ENCODE measurements at places on chromosomes 11 and 22.

- no peak for DNase-seq
Measured at GRCh38 chr11:8584511-8584910, 9.5 kb downstream of the STK33 start.

DNA sequence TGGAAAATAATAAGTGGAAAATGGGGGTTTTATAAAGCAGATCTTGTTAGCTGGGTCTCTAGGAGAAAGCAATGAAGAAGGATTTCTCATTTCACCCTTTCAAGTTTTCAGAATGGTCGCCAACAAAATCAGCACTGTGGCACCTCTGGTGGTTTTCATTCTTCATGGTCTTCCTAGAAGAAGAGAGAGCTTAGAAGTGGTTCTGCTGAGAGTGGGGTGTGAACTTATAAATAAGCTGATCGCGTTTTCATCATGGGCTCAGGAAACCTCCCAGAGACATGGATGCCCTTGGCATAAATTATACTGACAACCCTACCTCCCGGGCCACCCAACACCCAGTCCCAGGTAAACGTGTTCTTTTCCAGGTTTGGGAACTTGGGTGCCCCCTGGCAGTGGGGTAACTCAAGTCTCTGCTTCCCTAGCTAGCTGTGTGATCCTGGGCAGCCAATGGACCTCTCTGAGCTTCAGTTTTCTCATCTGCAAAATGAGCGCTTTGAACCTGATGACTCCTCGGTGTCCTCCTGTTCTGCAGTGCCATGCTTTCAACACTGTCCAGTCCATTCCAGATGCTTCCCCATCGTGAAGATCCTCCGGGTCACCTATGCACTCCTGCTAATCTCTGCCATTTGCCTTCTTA, 72.6 kb upstream of the GRAMD1B start:
- peak; percentile 50 for DNase-seq

DNA sequence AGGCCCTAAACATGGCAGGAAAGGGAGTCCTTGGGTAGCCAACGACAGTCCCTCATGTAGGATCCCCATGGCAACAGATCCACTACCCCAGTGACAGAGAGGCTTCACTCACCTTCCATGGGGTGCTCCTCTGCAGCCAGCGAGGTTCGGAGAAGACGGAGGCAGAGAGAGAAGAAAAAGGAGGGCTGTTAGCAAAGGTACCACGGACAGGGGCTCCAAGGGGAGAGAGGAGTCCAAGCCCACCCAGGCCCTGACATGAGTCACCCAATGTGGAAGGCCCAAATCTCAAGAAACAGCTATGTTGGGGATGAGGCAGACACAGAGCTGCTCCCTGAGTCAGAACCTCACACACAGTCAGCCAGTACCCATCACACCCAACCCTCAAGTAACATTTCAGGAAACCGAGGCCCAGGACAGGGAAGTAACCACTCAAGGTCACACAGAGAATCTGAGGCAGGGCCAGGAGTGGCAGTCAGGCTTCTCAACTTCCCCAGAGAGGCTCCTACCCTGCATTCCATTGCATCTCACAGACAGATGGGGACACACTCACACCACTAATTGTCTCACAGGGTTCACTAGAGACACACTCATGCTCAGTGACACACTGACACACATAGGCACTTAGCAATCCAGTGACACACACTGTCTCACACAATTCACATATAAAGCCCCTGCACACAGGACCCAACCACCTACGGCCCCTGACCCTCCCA, 25.2 kb downstream of the NRXN2 start:
- DNase-seq, result no peak

DNA sequence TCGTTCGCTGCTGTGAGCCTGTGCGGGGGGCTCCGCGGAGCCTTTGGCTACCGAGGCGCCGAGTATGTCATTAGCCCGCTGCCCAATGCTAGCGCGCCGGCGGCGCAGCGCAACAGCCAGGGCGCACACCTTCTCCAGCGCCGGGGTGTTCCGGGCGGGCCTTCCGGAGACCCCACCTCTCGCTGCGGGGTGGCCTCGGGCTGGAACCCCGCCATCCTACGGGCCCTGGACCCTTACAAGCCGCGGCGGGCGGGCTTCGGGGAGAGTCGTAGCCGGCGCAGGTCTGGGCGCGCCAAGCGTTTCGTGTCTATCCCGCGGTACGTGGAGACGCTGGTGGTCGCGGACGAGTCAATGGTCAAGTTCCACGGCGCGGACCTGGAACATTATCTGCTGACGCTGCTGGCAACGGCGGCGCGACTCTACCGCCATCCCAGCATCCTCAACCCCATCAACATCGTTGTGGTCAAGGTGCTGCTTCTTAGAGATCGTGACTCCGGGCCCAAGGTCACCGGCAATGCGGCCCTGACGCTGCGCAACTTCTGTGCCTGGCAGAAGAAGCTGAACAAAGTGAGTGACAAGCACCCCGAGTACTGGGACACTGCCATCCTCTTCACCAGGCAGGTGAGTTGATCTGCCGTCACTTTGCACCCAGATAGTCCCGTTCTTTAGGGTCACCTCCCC, 1.0 kb downstream of the ADAMTS15 start:
- DNase-seq, result no peak

GRCh38 chr11:63564056-63564774, 1.0 kb upstream of the PLAAT2 start:
- DNase-seq, result peak; percentile 34

DNA sequence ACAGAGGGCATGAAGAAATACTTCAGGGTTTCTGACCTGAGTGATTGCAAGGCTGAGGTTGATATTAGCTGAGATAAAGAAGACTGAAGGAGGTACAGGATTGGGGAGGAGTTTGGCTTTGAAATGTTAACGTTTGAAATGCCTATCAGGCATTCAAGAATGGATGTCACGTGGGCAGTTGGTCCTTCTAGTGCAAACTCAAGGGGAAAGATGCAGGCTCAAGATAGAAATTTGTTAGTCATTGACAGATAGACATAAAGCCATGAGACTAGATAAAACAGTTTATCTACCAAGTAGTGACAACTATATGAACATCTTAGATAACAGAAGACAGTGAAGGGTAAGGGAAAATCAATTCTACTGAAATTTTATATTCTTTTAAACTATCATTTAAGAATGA, 23.1 kb downstream of the TTC17 start:
- no peak for DNase-seq

DNA sequence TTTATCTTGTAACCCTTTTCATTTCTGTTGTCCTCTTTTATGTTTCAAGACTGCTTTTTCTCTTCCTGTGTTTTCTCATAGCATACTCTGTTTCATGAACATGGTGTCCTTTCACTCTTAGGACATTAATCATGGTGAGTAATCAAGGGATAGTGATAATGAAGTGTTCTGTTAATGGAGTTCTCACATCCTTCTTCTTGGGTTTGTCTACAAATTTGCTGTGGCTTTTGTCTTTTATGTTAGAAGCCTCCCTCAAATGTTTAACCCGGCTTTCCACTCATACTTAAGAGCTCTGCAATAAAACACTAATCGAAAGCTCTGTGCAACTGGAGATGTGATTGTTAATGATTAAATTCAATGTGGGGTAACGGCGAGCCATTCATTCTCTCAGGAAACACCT, 593.6 kb downstream of the NELL1 start:
- no peak for DNase-seq

- DNase-seq, result no peak
Measured at GRCh38 chr11:46637546-46637945, 20.2 kb downstream of the ATG13 start.

DNA sequence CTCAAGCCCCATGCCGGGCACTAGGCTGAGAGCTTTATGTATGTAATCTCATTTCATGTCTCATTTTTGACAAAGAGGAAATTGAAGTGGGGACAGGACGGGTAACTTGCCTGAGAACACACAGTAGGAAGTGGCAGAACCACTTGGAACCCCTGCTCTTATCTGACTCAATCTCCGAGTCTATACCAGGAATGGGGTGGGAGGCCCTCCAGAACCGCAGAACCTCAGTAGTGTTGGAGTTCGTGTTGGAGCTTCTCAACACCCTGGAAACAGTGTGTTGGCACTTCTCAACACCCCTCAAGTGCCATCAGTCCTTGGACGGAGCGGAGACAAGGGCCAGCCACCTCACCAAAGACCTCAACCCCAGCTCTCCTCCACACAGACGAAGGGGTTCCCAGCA, 38.8 kb upstream of the POLA2 start:
- no peak for DNase-seq

DNA sequence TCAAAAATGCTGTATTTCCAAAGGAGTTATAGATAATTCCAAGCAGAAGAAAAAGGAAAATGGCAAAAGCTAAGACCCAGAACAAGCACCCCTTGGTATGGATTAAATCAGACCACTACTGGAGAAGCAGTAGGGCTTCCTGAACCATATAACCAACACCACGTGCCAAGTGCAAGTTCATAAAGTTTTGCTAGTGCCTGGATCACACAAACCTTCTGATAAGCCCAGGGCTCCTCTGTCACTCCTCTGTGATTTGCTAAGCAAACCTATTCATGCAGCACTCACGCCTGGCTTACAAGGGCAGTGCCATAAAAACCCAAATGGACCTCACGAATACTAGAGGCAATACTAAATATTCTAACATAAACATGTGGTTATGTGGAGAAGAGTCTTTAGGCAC, 13.3 kb downstream of the LARGE1 start:
- no peak for DNase-seq

GRCh38 chr11:85310479-85310878, 316.7 kb downstream of the DLG2 start:
- DNase-seq, result no peak

GRCh38 chr11:3840870-3841425, at the start of gene RHOG:
RHOG (minus strand) TSS chr11:3840959; CDS start chr11:3828138, 12,821 bp downstream.
- DNase-seq, result no peak

DNA sequence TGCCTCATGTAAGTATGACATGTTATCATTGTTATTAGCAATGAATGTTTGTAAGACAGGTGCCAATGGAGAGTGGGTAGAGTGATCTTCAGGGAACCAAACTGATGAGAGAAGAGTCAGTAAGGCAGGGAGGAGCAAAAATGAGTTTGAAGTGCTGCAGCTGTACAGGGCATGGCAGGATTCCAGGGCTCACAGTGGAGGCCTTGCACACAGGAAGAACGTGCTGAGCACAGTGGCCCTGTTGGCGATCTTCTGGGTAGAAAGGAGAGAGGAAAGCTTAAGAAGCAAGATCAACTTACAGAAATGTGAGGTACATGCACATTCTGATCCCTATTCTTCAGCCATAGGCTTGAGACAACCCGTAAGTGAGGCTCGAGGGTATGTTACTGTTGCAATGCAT, 219.3 kb upstream of the TMEM45B start:
- no peak for DNase-seq

- no peak for DNase-seq
Measured at GRCh38 chr11:17724020-17724908, 4.9 kb downstream of the MYOD1 start.

DNA sequence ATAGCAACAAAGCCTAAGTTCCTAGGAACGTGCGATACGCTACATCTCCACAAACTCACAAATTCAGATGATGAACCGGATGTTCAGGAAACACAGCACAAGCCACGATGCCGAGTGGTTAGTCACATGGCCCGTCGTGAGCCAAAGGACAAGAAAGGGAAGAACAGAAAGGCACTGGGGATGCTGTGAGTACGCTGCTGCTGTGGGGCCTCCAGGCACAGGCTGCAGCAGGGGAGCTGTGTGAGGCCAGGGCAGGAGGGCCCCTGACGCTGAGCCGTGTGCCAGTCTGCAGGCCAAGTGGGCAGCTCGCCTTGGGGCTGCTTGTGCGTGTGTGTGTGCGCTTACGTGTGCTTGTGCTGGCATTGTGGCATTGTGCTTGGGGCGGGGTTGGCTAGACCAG, 89.4 kb downstream of the CTTN start:
- no peak for DNase-seq

DNA sequence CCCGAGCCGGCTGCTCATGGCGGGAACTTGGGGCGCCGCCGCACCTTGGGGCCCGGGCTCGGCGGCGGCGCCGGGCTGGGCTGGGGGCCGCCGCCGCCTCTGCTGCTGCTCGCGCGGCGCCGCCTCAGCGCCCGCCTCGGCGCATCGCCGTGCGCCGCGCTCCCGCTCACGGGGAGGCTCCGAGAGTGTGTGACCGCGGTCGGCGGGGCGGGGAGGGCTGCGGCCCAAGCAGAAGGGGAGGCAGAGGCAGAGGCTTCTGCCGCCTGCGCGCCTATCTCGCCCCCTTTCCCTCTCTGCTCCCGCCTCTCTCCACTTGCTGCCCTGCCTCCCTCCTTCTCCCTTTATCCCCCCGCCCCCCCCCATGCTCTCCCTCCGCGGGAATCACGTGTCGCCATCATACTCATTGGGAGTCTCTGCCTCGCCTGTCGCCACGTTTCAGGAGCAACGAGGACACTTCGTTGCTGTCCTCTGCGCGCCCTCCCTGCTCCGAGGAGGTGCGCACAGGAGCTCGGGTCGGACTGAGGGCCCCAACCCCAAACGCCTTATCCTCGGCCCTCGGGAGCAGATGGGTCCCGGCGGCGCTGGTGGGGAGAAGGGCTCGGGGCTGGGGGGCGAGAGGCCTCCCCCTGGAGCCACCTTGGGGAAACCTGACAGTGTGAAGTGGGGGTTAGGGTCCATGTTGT, at the start of gene GUCY1A2:
Gene GUCY1A2, minus strand, starts transcription at position 258 of the 683 bp plus-strand sequence. CDS start 421 bp downstream, outside the sequence.
- no peak for DNase-seq

DNA sequence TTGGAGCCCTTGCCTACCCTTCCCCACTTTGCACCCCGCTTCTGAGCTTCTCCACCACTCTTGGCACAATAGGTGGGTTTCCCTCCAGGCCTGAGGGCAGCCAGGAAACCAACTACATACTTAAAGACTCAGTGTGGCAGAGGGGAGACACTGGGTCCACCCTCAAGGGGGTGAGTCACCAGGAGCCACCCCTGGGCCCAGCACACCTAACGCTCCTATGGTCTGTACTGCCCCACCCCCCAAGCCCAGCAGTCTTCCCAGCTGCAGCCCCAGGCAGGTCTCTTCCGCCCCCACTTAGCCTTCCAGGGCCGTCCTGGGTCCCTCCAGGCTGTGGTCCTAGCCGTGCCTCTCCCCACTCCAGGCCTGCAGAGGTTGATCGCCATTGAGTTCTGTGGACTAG, 3.2 kb upstream of the TMPRSS13 start:
- DNase-seq, result no peak

- DNase-seq, result no peak
Measured at GRCh38 chr11:44728491-44728910, 1.7 kb downstream of the TSPAN18 start.

DNA sequence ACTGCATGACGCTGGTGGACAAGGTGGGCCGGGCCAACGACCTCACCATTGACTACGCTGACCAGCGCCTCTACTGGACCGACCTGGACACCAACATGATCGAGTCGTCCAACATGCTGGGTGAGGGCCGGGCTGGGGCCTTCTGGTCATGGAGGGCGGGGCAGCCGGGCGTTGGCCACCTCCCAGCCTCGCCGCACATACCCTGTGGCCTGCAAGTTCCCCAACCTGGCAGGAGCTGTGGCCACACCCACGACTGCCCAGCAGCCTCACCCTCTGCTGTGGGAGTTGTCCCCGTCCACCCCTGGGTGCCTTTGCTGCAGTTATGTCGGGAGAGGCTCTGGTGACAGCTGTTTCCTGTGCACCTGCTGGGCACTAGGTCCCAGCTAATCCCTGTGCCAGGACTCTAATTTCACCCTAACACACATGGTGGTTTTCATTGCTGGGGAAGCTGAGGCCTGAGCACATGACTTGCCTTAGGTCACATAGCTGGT, 49.0 kb upstream of the PPP6R3 start:
- no peak for DNase-seq
